ENCODE measurements at places on chromosomes 11 and 22.

DNA sequence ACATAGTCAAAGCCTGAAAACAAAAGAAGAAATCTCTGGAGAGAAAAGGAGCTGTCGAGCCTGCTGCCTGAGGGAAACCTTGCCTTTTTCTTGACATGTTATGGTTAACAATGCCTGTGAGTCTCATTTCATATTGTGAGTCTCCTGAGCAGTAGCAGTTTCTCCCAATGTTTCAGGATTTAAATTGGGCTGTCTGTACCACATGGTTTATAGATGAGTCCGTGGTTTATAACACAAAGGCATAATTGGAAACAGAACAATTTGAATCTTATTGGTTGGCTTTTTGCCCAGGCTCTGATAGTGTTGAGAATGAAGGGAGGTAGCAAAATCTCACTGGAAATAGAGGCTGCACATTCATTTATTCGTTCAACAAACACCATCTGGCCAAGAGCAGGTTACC is 540.9 kb downstream of the RAB38 start:
- peak; percentile 21 for DNase-seq

GRCh38 chr11:79346021-79346420 is 94.8 kb downstream of the TENM4 start:
- DNase-seq = no peak

- DNase-seq = no peak
Measured at GRCh38 chr11:70660059-70660888, 261.9 kb downstream of the CTTN start.

DNA sequence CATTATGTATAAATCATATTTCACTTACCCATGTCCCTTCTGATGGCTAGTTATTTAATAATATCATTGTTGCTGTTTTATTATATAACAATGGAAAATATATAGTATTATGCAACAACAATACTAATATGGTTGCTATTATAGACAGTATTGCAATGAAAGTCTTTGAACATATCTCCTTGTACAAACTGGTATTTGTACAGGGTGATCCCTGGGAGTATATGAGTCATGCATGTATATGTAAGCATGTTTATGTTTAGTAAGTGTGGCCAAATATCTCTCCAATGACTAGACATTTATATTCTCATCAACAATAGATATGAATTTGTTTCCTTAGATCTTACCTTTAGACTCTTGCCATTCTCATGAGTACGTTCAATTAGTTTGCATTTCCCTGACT is 55.9 kb downstream of the KCNC1 start:
- no peak for DNase-seq

GRCh38 chr11:95451261-95451660 is 220.3 kb upstream of the SESN3 start:
- DNase-seq = no peak

GRCh38 chr22:39318507-39319283 is 728 bp downstream of the RPL3 start:
- DNase-seq = no peak

- DNase-seq = no peak
Measured at GRCh38 chr11:131027491-131027890, 111.2 kb upstream of the SNX19 start.

GRCh38 chr11:10462746-10463300 is 7.8 kb downstream of the AMPD3 start:
- no peak for DNase-seq
